ENCODE measurements at places on chromosomes 3 and 15.
A peak's percentile ranks its signal among the peaks of the same experiment; 100 is the strongest.

GRCh38 chr15:41975669-41976068 is 3.3 kb upstream of the EHD4 start:
- no peak for DNase-seq

DNA sequence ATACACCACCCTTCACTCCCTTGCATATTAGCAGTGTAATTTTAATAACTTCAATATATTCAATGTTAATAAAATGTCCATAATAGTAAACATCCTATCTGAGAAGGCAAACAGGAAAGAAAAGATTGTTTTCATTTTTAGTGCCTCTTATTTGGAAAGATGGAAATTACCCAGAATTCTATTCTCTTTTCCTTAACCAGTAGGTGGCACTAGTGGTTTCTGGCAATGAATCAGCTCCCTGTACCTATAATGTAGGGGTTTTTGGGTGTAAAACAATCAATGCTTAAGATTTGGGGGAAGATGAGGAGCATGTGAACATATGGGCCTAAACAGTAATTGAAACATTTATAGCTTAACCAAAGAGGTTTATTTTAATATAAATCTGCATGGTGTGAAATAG is 5.7 kb upstream of the SEMA6D start:
- peak; percentile 1 for DNase-seq

DNA sequence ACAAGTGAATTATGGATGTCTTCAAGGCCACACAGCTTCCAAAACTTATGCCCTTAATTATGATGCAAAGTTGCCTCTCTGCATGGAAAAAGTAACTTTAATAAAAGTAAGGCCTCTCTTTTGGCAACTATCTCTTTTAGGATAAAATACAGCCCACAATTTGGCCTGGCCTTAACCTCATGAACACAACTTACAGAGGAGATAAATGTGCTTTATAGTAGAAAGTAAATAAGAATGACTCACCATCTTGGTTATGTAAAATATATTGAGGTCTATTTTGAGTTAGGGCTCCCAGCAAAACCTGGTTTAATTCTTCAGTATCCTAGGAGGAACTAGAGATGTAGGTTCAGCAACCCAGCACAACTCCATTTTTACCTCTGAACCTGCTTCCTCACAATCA is 164.0 kb downstream of the ROBO2 start:
- no peak for DNase-seq

DNA sequence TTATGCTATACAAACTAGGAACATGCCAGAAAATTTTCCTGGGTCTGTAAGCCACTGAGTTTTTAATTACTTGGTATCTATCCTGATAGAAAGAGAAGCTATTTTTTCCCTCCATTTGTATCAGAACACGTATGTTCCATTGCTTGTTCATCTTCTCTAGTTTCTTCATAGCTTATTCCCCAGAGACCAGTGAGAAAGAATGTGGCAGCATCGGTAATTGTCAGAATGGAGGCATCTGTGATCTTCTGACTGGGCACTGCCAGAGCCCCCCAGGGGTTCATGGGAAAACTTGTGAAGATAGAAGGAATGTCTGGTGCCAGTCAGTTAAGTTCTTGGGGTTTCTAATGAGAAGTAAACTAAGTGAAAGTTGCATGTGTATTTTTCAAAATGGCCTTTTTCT is 720.2 kb upstream of the GOLIM4 start:
- no peak for DNase-seq

GRCh38 chr15:38129531-38130204 is 123.0 kb upstream of the SPRED1 start:
- DNase-seq = no peak

- DNase-seq = peak; percentile 7
Measured at GRCh38 chr3:100254168-100254777, 6.5 kb upstream of the TBC1D23 start.

- DNase-seq = no peak
Measured at GRCh38 chr3:123298903-123299302, 97.2 kb downstream of the SEC22A start.
